ENCODE measurements at places on chromosomes 4 and X.

DNA sequence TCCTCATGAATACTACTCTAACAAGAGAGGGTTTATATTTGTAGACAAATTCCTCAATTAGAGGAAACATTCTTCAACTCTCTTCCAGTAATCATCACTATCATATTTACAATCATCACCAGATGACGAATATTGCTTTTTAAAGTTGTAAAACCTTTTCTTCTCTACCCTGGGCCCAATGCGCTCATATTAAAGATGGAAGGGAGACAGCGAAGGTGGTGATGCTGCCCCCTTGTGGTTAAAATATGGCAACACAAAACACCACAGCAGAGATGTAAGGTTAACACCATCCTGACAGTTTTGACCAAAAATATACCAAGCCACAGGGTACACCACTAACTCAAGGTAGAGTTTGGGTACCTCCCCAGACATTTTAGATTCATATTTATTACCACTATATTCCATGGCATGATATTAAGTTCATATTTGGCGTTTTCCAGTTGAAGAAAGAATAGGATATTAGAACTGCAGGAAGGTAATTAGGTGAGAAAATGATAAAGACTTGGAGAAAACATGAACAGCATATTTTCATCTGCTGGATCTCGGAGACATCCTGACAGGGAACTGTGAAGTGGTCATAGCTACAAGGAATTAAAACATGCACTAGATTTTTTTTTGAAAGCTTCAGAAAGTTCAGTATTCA lies 72.8 kb downstream of the SLC9A7 start:
- DNase-seq, result peak; percentile 20

DNA sequence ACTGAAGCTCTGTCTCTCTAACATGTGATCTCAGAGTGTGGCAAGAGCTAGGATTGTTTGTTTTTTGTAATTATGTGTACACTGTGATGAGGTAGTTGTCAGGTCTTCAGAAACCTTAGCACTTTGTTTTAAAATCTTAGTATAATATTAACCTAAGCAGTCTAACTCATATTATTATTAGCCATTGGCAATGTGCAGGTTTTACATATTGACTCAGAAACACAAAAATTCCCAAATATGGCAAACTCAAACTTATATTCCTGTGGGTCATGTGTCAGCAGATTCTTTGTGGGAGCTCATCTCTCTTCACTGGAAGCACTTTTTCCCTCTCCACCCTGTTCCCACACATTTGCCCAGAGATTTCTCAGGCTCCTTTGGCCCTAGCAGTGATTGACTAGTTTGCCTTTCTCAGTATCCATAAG lies 8.2 kb upstream of the PWWP3B start:
- no peak for DNase-seq

DNA sequence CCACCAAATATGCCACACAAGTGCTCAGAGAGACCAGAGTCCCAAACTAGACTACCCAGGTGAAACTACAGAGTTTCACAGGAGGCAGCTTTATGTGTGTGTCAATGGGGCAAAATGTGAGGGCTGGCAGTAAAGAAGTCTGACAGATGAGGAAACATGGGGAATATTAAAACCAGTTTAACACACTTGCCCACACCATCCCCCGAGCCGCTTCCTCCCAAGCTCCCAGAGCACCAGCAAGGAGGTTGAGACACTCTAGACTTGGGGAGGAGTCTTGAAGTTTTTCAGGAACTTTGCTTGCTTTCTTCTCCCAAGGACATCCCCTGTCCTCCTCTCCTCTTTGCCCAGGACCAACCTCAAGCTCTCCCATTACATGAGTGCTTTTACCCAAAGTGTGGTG lies 94.7 kb upstream of the SPRY1 start:
- DNase-seq, result no peak

GRCh38 chr4:122746485-122746965 lies 14.0 kb downstream of the BBS12 start:
- no peak for DNase-seq

DNA sequence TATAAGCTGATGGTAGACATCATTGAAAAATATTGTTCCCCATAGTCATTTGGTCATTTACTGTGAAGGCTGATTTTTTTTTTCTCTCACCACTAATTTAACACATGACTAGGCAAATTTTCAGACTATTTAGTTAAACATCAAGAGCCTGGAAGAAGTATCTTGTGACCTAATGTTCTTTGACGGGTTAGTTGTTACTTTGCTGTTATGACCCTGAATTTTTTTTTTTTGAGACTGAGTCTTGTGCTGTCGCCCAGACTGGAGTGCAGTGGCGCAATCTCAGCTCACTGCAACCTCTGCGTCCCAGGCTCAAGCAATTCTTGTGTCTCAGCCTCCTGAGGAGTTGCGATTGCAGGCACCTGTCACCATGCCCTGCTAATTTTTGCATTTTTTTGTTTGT lies 67.0 kb downstream of the HPF1 start:
- no peak for DNase-seq

DNA sequence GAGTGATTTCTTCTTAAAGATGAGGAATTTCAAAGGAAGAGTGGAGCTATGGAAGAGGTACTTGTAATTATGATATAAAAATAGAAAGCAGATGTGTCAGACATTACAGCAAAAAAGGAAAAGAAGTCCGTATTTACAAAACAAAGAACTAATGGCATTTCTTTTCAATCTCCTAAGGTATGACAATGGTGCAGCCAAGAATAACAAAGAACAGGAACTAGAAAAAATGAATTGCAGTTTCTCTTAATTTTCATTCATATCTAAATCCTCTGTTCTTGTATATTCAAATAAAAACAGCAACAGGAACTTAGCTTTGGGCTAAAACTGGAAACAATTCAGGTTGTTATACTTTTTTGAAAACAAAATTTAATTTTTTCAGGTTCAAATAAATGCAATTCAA lies 105.1 kb downstream of the SPRY1 start:
- DNase-seq, result no peak

DNA sequence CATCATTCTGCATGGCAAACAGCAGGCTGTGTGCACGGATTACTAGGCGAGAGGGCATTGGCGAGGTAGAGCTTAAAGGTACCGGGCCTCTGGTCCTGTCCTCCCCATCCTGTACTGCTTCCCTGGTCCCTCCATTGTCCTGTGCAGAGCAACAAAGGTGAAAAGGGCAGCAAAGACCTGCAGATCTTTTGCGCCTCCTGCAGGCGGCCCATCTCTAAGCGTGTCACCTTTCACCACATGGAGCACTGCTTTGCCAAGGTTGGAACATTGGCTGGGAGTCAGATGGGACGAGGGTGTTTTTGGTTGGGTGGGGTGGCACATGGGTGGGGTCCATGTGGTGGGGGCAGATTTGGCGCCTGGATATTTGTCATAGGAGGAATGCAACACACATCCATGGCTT lies 64.7 kb upstream of the UXT start:
- DNase-seq, result no peak

GRCh38 chr4:142463206-142463605 lies 382.9 kb downstream of the INPP4B start:
- DNase-seq, result no peak

GRCh38 chr4:114217150-114217817 lies 237.8 kb upstream of the ARSJ start:
- no peak for DNase-seq

- DNase-seq, result no peak
Observed at GRCh38 chrX:68365341-68365740, 68.0 kb downstream of the OPHN1 start.

- no peak for DNase-seq
Observed at GRCh38 chr4:40672528-40673522, 43.2 kb upstream of the RBM47 start.

- DNase-seq, result no peak
Observed at GRCh38 chrX:44303119-44303518, 40.4 kb downstream of the EFHC2 start.

DNA sequence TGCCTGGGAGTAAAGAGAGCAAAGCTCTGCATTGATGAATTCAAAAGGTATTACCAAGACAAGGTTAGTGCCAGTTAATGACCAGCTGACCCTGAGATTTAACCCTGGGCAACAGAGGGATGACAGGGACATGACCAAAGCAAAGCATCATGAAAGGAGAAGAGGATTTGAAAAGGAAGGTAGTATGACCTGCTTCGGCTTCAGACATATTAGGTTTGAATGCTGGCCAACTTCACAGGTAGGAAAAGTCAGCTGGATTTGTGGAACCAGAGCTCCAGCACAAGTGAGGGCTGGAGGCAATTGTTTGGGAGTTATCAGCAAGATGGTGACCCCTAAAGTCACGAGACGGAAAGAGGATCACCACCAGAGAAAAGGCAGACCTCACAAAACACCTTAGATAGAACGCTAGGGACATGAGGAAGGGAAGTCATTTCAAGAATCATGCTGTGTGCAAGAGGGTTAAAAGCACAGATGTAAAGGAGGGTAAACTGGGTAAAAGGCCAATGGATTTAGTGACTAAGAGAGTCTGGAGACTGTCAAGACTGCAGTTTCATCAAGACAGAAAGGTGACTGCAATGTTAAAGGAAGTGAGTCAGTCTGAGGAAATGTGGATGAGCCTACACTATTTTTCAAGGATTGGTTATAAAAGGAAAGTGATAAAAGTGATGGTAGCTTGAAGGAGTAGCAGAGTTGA lies 45.6 kb downstream of the SH3RF1 start:
- no peak for DNase-seq

GRCh38 chr4:41647383-41647782 lies 101.1 kb downstream of the PHOX2B start:
- DNase-seq, result no peak

DNA sequence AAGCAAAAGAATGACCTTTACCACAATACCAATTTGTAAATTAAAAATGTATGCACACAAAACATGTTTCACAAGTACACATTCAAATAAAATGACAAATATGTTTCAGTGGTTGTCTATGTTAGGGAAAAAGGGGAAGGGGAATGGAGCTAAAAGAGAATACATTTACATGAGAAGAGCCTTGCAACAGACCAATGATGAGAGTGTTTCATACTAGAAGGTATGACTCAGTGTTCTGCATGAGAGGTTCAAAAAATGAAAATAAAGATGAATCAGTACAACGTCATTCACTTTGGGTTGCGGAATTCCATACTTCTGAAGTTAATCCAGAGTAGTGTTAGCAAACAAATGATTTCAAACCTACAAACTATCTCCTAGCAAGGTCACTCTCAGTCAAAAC lies 51.7 kb downstream of the RPGR start:
- no peak for DNase-seq

- DNase-seq, result no peak
Observed at GRCh38 chr4:153116291-153116680, 88.0 kb upstream of the TRIM2 start.

DNA sequence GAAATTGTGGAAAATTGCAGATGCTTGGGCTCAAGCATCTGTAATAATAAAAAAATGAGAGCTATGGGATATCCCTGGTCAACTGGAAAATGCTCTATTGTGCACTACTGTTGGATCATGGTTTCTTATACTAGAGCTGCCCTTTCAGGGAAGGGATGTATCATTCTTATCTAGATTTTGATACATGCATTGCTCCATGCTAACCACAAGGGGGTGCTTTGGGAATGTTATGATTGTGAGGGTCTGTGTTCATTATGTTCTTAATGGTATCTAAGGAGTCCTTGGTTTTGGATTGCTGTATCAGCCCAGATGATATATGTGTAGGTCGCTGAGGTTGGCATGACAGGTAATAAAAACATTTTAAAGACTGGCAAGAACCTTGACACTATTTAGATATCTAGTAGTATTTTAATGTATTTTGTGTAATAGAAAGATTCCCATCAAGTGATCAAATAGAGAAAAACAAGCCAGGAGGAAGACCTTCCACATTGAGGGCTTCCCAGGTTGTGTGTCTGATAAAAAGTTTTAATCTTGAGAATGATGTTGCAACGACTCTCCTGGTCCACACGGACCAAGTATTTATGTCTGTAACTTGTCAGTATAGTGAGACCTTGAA lies 49.2 kb upstream of the TLR2 start:
- no peak for DNase-seq

- no peak for DNase-seq
Observed at GRCh38 chr4:62243895-62244294, 1043.8 kb downstream of the ADGRL3 start.

DNA sequence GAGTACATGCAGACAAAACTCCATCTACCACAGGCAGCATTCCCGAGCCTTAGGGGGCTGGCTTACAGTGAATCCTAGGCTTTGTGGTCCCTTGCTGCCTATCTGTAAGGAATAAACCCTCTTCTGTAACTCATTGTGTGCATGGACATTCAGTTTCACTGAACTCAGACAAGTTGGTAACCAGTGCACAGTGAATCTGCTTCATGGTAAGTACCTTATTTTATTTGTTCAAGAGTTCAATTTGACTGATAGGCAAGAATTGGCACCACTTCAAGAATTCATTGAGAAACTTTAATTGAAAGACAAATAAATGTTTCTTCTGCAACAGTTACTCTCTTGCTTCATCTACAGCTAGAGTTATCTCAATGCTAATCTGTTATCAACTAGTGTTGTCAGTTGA lies 57.2 kb upstream of the PRRG1 start:
- DNase-seq, result no peak

- DNase-seq, result no peak
Observed at GRCh38 chr4:41819621-41820020, 71.1 kb upstream of the PHOX2B start.

DNA sequence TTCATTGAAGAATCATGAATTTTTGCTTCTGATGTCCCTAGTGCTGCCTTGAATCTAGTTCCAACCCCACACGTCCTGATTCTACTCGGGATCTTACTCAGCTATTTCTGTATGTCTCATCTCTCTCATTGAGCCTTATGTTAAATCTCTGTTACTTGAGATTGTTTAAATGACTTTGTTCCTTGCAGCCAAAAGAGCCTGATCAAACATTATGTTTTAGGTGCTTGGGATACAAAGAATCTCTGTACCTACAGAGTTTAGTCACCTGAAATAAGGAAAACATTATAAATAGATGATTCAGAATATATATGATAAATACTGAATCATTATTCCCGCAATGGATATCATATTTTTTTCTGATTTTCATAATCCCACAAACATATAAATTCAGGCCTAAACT lies 13.7 kb upstream of the ANKRD50 start:
- no peak for DNase-seq

GRCh38 chr4:184011826-184012380 lies 106.8 kb downstream of the STOX2 start:
- DNase-seq, result no peak

DNA sequence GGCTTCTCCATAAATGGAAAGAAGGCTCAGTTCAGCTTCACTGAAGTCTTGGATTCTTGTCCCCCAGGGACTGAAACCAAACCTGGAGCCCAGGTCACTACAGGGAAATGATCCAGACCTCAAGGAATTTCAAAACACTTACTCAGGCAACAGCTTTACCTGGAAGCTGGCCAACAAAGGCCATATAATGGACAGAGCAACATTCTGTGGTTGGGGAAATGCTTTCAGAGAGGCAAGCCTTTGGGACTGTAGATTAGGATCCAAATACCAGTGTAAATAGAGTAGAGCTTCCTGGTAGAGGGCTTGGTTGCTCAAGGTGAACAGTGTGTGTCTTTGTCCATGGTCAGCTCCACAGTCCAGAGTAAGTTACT lies 57.0 kb upstream of the PROM1 start:
- no peak for DNase-seq

GRCh38 chr4:41784191-41784979 lies 35.9 kb upstream of the PHOX2B start:
- DNase-seq, result no peak

- DNase-seq, result no peak
Observed at GRCh38 chr4:24979554-24979953, 51.2 kb downstream of the LGI2 start.

All from activated gamma-delta T cell treated with anti-CD3 and anti-CD28 coated beads, Interleukin-2, amount 50 U/mL, for 16 hours (primary cell).